Eye (tissue), 1 donor: ENCODE measurements at places on chromosomes 2 and 18.

DNA sequence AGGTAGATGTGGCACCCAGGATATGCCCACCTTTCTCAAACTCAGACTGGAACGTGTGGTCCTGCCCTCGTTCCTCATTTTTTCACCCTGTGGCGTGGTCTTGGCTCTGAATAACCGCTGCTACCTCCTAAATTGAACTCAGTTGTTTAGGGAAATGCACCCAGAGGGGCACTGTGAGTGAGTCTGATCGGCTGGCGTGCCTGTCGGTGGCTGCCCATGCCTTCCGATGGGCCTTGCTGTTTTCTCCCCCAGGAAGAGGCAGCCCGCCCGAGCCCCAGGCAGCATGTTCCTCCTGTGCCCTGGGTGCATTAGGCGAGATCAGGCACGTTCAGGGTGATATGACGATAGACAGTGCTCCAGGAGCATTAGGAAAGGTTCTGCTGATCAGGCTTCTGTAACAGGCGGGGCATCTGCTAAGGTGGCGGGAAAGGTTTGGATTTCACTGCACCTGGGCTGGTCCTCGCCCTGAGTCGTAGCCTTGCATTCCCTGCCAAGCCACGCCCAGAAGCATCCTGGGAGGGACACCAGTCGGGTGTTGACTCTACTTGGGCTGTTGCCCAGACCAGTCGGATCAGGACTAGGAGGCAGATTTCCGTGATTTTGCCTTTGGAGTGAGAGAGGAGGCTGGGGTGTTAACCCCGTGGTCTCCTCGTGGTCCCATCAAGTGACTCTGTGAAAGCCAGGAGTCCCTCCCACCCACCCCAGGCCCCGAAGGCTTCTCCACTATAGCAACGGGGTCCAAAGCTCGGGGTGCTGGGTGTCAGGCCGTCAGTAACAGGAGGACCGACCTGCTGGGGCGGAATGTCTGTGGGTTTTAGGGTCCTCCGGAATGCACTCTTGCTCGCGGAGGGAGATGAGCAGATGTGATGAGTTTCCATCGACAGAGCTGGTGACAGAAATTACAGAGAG is 75.1 kb downstream of the SH3BP4 start:
- no peak for DNase-seq

DNA sequence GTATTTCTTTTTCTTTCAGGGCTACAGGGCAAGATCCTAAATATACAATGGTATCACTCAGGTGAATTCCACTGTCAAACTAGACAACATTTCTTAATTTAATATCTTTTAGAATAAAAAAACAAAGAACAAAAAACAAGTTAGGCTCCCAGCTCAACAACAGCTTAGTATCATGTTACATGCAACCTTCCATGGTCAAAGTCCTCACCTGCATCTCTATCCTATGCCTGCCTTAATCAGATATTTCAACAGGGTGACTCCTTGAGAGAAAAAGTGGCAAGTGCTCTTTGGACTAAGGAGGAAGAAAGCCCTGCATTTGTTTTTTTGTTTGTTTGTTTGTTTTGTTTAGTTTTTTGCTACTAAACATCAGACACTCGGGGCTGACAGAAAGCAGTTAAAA is 50.2 kb downstream of the WDFY1 start:
- DNase-seq = no peak

DNA sequence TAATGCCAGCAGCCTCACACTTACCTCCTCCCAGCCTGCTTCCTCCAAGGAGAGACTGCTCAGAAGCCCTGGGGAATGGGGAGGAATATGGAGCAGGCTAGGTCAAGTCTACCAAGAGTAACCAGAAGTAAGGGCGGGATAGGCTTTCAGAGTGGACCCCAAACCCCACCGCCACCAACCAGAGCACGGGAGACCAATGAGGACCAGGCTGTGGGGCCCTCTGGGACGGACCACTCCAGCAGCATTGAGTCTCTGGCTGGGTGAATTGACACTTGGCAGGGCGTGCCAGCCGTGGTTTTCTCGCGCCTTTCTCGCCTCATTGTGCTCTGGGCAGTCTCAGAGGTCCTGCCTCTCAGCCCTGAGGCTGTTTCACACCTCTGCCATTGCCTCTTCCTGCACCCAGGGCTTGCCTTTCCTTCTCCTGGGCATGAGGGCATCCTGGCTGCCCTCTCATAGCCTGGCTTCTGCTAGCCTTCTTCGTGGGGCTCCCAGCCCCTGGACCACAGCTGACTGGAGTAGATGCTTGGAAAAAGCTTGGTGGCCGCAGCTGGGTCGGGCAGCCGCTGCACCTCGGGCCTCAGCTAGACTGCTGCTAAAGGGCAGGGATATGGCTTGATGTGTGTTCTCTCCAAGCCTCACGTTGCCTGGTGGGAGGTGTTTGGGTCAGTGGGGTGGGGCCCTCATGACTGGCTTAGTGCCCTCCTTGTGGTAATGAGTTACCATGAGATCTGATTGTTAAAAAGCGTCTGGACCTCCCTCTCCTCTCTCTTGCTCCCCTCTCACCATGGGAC is 40.5 kb upstream of the HS6ST1 start:
- DNase-seq = no peak

DNA sequence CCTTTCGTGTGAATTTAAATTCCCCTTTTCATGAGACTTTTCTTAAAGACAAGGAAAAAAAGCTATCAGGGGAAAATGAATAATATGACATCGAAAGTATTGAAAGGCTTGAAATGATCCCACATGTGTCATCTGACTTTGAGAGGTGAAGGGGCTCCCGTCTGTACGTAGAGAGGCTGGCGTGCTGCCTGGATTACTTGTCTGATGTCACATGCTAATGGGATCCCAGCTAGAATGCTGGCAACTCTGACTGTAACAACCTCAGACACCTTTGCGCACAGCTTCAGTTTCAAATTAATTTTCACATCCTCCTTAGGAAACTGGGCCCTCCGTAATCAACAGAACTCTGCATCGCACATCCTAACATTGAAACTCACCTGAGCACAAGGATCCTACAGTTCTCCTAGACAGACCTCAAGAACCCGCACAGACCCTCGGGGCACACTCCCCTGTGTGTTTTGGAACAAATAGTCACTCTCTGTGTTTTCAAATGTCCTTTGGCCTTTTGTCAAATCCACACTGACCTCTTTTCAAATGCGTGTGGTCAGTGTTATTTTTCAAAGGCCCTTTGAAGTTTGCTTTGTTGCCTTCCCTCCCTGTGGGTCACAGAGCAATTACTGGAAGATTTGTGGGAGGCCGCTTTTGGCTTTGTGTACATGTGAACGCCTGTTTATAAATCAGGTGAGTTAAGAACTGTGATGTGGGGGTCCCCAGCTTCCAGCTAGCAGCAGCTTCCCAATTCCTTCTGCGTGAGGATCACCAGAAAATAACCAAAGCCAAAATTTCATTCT is 65.9 kb downstream of the IL1R2 start:
- peak; percentile 48 for DNase-seq

- no peak for DNase-seq
These were observed 19.6 kb downstream of the DHX57 start for GRCh38 chr2:38856165-38856564.

DNA sequence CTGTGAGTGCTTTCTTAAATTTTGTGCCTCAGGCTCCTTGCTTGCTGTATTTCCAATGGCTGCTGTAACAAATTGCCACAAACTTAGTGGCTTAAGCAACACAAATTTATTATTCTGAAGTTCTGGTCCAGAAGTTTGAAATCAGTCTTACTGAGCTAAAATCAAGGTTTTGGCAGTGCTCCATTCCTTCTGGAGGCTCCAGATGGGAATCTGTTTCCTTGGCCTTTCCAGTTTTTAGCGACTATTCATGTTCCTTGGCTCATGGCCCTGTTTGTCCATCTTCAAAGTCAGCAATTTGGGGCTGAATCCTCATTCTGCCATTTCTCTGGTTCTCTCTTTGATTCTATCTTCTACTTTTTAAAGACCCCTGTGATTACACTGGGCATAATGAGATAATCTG is 31.8 kb downstream of the STRADB start:
- no peak for DNase-seq

- no peak for DNase-seq
These were observed at the start of gene LRRC30 for GRCh38 chr18:7230626-7231349. LRRC30 (plus strand) TSS chr18:7231089; CDS start chr18:7231139, 50 bp downstream.

GRCh38 chr2:20583425-20583881 is 67.4 kb downstream of the HS1BP3 start:
- DNase-seq = no peak

- peak; percentile 20 for DNase-seq
These were observed 31.5 kb upstream of the SIX2 start for GRCh38 chr2:45040786-45041185.

DNA sequence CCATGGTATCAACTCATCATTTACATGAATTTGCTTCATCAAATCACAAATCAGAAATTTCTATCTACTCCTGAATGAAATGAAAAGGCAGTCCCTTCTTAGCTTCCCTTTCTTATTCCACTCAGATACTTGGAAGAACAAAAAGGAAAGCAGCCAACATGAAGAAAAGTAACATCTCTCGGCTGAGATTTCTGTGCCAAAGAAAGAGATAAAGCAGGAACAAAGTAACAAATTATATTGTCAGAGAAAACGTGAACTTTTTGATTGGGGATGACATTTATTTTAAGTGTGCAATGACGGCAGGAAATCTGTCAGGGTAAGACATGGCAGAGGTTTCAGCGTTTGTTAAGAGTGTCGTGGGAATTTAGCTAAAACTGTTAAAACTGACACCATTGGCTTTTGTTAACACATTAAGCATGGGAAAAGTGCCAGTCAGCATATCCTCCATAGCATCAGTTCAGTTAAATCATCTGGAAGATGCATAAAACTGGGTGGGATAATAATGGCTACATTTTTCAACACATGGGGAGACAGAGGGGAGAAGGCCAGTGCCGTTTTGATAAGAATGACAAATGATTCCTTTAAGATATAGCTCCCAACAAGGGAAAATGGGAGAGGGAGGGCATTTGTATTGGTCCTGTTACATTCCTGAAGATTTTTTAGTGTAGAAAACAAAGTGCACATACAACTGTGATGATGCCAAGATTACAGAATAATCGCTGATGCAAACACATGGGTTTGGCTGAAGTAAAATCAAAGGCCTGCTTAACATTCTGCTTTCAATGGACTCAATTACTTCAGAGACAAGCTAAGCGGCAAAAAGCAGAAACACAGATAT is 211.6 kb downstream of the ZNF521 start:
- peak; percentile 53 for DNase-seq

- DNase-seq = no peak
These were observed 33.6 kb upstream of the RPL31 start for GRCh38 chr2:100968146-100969145.

DNA sequence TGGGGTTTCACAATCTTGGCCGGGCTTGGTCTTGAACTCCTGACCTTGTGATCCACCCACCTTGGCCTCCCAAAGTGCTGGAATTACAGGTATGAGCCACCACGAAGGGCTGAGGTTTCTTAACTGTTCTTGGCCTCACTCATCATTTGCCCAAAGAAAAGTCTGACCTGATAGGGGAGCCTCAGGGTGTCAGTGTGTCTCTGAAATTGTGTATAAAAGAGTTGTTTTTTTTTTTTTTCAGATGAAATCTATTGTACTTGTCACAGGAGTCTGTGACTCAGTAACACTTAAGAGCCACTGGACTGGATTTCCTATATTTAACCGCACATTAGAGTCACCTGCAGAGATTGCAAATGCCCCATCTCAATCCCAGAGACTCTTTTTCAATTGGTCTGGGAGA is 16.9 kb downstream of the PMAIP1 start:
- DNase-seq = no peak

GRCh38 chr2:104432401-104432800 is 421.5 kb upstream of the POU3F3 start:
- no peak for DNase-seq

DNA sequence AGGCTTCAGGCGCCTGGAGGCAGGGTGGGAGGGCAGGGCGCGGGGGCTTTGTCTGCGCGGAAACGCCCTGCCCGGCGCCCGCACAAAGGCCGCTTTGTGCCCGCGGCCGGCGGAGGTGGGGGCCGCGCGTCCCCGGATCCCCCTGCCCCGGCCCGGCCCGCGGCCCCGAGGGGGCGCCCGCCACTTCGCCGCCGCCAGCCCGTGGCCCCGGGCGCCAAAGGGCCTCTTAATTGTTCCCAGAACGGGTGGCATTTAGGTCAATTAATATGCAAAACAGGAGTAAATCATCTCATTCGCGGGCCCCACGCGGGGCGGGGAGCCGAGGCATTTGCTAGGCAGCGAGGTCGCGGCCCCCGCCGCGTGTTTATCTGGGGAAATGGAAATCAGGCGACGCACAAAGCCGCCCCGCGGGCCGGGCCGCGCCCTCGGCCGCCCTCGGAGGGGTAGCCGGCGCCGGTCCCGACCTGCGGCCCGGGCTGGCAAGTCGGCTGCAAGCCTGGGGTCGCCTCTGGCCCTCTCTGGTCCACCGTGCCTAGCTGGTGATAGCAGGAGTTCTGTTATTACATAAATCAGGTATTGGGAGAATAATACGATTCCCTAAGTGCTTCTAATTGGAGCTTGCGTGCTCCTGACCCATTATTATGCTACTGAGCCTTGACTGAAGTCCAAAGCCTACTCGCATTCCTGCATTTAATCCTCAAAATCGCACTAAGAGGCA is 148.2 kb upstream of the GLI2 start:
- peak; percentile 61 for DNase-seq

GRCh38 chr18:66867653-66868052 is 263.8 kb upstream of the CDH19 start:
- no peak for DNase-seq

DNA sequence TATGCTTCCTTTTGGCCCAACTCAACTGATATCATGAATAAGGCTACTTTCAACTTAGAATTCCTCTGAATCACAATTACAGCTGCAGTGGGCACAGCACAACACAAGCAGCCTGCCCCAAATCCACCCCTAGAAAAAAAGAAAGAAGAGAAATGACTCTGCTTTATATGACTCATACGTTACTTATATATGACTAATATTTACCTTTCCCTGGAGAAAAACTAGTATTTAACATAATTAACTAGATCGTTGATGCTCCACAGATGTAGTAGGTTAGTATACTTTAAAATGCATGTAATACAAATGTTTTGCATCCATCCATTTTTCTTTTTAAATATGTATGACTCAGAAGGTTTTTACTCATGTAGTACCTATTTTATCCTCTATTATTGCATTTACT is 133.3 kb upstream of the UNC80 start:
- DNase-seq = no peak

DNA sequence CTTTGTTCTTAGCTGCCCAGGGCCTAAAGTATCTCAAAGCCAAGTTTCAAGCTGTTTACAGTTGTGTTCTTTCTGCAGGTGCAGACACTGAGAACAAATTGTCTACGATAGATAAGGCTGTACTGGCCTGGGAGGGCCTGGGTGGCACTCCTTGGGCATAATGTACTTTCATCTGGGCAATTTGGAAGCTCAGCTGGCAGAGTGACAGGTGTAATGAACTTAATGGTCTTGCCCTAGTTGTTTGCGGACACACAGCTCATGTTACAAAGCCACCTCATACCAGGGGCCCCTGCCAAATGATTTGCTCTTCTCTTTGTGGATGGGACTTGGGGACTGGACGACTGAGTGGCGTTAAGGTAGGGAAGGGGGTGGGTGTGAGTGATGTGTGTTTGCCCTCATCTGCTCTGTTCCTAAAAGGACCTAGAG is 4.3 kb downstream of the LDLRAD4 start:
- no peak for DNase-seq

DNA sequence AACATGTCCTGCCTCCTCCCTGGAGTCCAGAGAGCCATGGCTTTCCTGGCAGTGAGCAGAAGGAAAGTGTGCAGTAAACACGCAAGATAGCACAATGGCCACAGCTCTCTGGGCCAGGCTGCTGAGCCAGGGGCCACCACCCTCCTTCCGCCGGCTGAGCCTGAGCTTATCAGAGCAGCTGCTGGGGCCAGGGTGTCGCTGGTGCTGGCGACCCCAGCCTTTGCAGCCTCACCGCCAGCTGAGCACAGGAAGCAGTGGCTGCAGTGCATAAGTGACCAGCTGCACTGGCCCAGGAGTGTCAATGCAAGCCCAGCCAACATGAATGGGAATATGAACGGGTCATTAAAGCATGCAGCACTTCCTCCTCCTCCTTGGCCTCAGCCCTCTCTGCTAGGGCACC is 172.0 kb downstream of the ZFP36L2 start:
- DNase-seq = peak; percentile 58

GRCh38 chr2:127581050-127581345 is 45.5 kb downstream of the MYO7B start:
- no peak for DNase-seq
